T-cell (primary cell): ENCODE measurements at places on chromosomes 5 and 9. TPM values are rescaled to one million over a fixed set of nuclear protein-coding genes. Genes with fewer than 3 reads are reported as not detected.

DNA sequence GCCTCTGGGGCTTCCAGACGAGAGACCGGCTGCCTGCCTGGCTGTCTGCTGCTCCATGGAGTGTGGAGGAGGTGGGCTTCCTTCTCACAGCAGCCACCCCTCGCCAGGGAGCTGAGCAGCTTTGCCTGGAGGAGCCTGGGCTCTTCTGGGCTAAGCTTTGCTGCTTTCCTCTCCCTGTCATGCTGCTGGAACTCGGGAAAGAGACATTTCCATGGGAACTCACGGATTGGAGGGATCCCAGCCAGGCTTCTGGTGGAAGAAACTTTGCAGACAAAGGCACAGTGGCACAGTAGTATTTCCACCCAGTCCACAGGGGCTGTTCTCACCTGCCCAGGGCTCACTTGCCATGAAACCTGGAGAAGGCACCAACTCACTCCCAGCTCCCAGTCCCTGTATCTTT lies 5.6 kb upstream of the NTNG2 start:
- DNase-seq: no peak

SRD5A1 gene
- 2.3 TPM for total RNA-seq

SH3PXD2B gene
- 0.69 TPM for total RNA-seq

CARD19 gene
- 98.5 TPM for total RNA-seq

RHOBTB3 gene
- 3.8 TPM for total RNA-seq

- no peak for DNase-seq
Observed at GRCh38 chr9:2029666-2030170, 14.6 kb downstream of the SMARCA2 start.
